Smooth muscle cell of bladder (primary cell): ENCODE measurements at places on chromosomes 3 and 15. TPM values are rescaled to one million over a fixed set of nuclear protein-coding genes. Genes with fewer than 3 reads are reported as not detected.

TMEM212 gene
- not detected in 2 replicates for total RNA-seq

SLC22A14 gene
- under 0.01 and 0.18 TPM in 2 replicates for total RNA-seq

CCRL2 gene
- under 0.01 and 0.09 TPM in 2 replicates for total RNA-seq

EPHA6 gene
- total RNA-seq: under 0.01 and 0.18 TPM in 2 replicates

THPO gene
- total RNA-seq: 0.14 and 0.18 TPM in 2 replicates

TMEM40 gene
- not detected in 2 replicates for total RNA-seq

SLC12A1 gene
- not detected in 2 replicates for total RNA-seq

LMAN1L gene
- not detected in 2 replicates for total RNA-seq

CTXN2 gene
- total RNA-seq: not detected in 2 replicates

GUCA1C gene
- not detected in 2 replicates for total RNA-seq

CHRM5 gene
- total RNA-seq: under 0.01 TPM in 2 replicates

ZDHHC19 gene
- not detected in 2 replicates for total RNA-seq

TIMMDC1 gene
- 46.1 and 60.6 TPM in 2 replicates for total RNA-seq

BNC1 gene
- total RNA-seq: 7.3 and 8.7 TPM in 2 replicates

SMAD6 gene
- total RNA-seq: 15.5 and 31.3 TPM in 2 replicates

CORO2B gene
- 4.3 and 5.3 TPM in 2 replicates for total RNA-seq

GP5 gene
- 0.09 and 0.14 TPM in 2 replicates for total RNA-seq

C3orf22 gene
- not detected in 2 replicates for total RNA-seq

A4GNT gene
- not detected in 2 replicates for total RNA-seq

RHCG gene
- total RNA-seq: 0.09 and 0.14 TPM in 2 replicates

UTS2B gene
- 0.65 and 0.85 TPM in 2 replicates for total RNA-seq

TM4SF1 gene
- 172 and 483 TPM in 2 replicates for total RNA-seq

SPESP1 gene
- 0.43 and 3.2 TPM in 2 replicates for total RNA-seq

NR2F2 gene
- total RNA-seq: 4.3 and 4.5 TPM in 2 replicates

ADGRG7 gene
- total RNA-seq: not detected in 2 replicates

P2RY13 gene
- not detected in 2 replicates for total RNA-seq

COPS2 gene
- 84.9 and 105 TPM in 2 replicates for total RNA-seq
